Stimulated activated CD4-positive, alpha-beta T cell treated with anti-CD3 and anti-CD28 coated beads, Interleukin-2, amount 100 ng/mL, for 24 hours (primary cell): ENCODE measurements at places on chromosomes 5 and 9.
A peak's percentile ranks its signal among the peaks of the same experiment; 100 is the strongest.

DNA sequence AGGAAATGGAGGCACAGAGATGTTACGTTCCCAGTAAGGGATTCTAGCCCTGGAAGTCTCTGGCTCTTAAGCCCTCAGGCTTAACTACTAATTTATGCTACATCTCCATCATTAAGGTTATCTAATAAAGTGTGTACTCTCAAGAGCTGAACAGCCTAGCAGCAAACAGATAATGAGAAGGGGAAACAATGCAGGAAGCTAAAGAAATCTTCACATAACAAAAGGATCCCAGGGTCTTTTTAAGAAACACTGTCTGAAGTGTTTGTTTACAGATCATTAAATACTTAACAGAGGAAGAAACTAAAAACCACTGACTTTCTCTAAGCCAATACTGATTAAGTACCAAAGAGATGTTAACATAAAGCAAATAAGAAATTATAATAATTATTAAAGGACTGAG lies 129.0 kb downstream of the PAPPA start:
- no peak for DNase-seq

- DNase-seq: no peak
Measured at GRCh38 chr5:28301712-28302111, 1263.3 kb upstream of the CDH9 start.

DNA sequence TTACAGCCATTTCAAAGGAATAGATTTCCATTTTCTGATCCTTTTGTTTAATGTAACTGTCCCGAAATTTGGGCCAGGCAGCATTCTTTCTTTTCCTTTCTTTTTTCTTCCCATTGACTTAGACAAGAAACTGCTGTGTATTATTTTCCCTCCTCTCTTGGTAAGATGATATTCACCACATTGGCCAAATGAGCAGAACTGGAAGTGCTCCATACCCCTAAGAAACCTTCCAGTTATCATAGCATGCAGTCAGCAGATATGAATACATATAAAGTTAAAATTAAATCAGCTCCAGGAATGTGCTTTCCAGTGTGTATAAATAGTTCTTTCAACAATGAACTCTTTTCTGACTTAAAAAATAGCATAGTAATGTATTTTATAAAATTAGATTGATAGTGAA lies 168.5 kb upstream of the GAS1 start:
- DNase-seq: no peak

GRCh38 chr9:70530716-70531115 lies 116.3 kb upstream of the KLF9 start:
- DNase-seq: no peak

- DNase-seq: no peak
Measured at GRCh38 chr9:135582541-135582940, 21.0 kb downstream of the PAEP start.

- no peak for DNase-seq
Measured at GRCh38 chr5:68169903-68170302, 45.7 kb upstream of the PIK3R1 start.

DNA sequence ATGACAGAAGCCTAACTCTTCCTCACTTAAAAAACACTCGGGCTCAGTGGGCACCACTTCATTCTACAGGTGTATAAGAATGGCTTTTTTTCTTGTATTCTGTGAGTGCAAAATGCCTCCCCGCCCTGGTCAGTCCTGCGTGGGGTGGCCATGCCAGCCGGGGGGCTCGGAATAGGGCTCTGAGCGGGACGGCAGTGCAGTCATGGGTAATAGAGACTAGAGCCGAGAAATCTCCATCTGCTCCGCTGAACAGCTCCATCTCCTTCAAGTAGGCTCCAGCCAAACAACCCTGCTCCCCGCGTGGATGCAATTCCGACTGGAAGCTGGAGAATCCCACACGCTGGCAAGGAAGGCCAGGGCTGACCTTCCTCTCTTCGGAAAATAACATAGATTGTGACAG lies 317.0 kb upstream of the IRX4 start:
- peak; percentile 0 for DNase-seq

DNA sequence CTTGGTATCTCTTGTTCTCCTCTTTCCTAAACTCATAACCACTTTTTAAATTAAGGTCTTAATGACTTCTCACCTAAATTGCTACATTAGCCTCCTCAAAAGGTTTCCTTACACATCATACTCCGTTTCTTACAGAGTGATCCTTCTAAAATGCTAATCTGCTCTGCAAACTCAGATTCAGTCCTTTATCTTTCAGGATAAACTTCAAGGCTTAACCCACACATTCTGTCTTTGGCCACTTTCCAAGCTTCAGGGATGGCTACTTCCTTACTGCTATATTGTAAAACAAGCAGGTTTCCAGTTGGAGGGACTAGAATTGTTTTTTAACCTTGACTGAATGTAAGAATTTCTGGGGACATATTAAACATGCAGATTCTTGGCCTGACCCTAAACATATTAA lies 105.5 kb upstream of the CHD1 start:
- no peak for DNase-seq

- DNase-seq: no peak
Measured at GRCh38 chr9:95831810-95832209, 43.7 kb upstream of the ERCC6L2 start.

GRCh38 chr9:9100070-9100469 lies 1300.5 kb upstream of the DMAC1 start:
- DNase-seq: no peak

GRCh38 chr9:120978987-120979386 lies 52.4 kb upstream of the TRAF1 start:
- no peak for DNase-seq

DNA sequence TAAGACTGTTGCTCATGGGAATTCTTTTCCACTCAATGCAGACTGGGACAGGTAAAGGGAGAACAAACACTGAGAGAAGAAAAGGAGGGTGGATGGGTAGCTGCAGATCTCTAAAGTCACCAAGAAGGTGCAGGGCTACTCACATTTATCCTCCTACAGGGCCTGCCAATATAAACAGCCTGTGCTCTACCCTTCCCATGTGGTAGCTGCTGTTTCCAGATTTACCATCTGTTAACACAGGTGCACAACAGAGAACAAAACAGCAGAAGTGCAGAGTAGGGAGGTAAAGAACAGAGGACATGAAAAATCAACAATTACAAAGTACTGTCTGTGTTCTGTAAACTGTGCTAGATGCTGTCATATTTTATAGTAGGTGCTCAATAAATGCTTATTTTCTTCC lies 26.0 kb downstream of the JAKMIP2 start:
- no peak for DNase-seq

DNA sequence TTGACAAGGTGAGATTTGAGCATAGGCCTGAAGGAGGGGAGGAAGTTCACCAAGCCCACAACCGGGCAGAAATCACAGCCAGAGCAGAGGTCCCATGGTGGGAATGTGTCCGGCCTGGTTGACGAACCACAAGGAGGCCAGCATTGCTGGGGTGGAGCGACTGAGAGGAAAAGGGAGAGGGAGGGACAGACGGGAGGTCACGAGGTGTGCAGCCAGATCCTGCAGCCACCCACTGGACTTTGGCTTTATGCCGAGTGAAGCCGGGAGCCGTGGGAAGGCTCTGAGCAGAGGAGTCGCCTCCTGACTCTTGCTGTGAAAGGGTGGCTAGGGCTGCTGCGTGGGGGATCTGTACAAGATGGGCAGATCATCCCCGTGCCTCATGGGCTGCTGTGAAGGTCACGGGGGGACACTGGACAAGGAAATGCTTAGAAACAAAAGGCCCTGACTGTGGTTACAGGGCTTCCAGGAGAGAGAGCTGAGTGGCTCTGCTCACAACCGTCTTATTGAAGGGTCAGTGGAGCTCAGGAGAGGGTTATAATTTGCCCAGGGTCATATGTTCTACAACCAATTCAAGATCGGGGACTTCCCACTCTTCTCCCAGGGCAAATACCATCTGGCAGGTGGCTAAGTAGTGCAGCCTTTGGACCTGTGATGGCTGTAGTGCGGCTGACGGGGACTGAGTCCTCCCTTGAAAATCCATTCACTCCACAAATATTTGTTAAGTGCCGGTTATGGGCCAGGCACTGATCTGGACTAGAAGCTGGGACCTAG lies 15.6 kb upstream of the CD74 start:
- DNase-seq: no peak

DNA sequence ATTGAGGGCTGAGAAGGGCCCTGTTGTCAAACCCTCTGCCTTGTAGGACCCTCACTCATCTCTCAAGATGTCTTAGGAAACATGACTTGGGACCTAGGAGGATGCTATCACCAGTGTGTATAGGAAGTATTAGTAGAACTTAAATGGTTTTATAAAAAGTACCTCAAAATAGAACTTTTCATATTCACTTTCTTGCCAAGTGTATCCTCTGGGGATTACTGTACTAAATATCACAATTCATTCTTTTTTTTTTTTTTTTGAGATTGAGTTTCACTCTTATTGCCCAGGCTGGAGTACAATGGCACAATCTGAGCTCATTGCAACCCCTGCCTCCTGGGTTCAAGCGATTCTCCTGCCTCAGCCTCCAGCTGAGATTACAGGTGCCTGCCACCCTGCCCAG lies 56.2 kb downstream of the ARHGEF28 start:
- DNase-seq: no peak

DNA sequence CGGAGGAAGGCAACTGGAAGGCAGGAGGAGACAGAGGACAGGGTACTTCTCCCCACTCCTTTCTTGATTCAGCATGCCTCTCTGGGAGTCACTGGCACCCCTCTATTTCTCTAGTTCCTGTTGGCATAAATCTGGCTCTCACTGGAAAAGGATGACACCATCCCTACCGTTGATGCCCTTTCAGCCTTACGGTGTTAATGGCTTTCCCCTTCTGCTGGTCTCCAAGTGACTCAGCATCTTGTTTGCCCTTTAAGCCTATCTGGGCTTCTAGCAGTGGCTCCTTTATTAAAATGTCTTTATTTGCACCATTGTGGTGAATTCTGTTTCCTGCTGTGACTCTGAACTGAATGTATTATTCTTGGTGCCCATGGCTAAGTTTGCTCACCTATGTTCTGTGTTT lies 227.3 kb upstream of the GLRA1 start:
- DNase-seq: no peak

- DNase-seq: no peak
Measured at GRCh38 chr9:97559111-97559514, 57.6 kb downstream of the TMOD1 start.

DNA sequence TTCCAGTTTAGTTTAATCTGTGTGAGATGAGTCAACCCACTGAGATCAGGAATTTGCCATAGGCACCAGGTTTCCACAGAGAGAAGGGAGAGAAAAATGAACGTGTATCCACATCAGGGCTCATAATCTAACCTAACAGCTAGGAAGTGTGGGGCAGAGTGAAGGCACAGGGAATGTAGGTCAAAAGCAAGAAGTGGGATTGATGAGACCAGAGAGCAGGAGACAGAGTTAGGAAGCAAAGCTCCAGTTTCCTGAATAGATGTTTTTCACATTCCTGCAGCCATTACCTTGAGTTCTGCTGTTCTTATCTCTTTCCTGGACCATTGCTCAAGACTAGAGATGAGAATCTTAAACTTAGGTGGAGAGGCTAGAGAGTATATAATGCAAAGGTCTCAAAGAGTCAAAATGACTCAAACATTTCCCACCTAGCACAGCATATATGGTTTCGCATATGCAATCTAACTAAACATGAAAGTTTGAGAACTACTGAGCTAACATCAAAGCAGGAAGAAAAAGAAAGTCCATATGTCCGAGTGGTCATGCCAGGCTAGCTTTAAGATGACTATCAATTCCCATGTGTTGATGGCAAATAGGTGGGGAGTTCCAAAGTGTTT lies 41.1 kb upstream of the GNAQ start:
- no peak for DNase-seq

- DNase-seq: no peak
Measured at GRCh38 chr5:176131771-176132170, 106.5 kb upstream of the SIMC1 start.

DNA sequence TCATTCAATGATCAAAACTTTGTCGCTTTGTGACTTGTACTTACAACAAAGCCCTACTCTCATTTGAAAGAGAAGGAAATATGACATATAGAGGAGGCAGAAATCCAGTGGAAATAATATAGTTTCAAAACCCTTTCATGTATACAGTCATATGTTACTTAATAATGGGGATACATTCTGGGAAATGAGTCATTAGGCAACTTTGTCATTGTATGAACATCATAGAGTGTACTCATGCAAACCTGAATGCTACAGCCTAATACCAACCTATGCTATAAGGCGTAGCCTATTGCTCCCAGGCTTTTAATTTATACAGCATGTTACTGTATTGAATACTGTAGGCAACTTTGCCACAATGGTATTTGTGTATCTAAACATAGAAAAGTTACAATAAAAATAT lies 69.0 kb upstream of the SMC2 start:
- DNase-seq: no peak

DNA sequence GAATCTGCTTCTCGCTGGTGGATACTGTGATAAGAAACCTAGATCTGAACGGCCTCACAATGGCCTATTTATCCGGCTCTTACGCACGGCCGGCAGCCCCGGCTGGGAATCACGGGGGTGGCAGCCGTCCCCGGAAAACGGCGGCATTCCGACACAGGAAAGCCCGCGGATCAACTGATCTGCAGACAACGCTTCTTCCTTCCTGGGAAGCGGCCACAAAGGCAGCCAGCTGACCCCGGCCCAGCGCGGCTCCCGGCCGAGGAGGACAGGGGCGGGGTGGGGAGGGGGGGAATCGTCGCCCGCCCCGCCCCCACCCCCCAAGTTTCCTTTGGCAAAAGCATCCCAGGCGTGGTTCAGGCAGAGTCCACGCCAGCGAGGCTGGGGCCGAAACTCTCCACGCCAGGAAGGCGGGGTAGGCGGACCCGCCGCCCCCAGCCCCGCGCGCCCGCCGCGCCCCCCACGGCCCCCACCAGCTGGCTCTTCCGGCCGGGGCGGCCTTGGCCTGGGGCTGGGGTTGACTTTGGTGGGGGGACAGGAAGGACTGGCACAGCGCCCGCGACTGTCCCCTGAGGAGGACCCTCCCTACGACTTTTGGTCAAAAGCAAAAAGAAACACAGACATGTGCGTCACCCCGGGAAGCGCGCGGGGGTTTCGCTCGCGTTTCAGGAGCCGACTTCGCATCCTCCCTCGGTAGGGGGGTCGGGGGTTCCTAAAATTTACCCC lies 247.7 kb upstream of the ANKRD55 start:
- DNase-seq: peak; percentile 45

DNA sequence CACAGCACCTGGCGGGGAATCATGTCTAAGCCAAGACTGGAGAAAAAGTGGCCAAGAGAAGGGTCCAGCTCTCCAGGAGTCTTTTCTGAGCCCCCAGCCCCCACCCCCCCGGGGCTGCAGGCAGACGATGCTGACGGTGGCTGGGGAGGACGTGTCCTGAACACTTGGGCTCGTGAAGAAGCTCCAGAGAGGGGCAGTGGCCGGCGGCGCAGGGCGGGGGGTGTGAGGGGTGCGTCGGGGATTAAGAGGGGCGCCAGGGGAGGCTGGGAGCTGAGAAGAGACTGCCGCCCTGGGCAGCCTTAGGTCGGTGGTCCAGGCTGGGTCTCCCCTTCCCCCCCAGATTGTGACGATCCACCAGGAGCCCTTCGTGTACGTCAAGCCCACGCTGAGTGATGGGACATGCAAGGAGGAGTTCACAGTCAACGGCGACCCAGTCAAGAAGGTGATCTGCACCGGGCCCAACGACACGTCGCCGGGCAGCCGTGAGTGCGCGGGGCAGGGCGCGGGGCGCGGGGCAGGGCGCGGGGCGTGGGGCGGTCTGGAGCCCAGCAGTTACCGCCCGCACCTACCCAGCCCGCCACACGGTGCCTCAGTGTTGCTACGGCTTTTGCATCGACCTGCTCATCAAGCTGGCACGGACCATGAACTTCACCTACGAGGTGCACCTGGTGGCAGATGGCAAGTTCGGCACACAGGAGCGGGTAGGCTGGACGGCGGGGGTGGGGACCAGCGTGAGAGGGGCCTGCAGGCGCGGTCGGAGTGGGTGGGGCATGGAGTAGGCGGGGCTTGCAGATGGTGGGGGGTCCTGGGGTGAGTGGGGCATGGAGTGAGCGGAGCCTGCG lies 8.9 kb downstream of the LRRC26 start:
- DNase-seq: no peak
